ENCODE measurements at places on chromosomes 5 and 9. TPM values are rescaled to one million over a fixed set of nuclear protein-coding genes. Genes with fewer than 3 reads are reported as not detected.

DNA sequence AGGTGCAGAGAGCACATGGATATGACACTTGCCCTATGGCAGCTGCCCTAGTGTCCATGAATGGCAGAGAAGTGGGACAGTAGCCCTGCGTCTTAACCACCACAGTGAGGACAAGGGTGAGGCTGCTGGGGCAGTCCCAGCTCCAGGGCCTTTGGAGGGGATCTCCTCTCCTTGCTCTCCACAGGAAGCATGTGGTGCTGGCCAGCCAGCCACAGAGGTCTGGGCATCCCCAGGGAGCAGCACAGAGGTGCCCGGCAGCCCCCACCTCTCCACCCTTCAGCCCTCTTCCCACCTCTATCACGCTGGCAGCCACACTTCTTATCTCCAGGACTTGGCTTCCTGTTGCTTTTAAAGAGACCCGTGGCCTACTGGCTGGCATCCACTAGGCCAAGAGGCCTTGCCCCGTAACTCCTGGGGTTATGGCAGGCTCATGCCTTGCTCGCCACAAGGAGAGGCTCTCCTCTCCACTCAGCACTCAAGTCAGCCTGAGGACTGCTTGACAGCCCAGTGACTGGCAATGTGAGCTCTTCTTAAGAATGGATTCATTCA, 21.9 kb downstream of the CSF2 start:
- H3K36me3 ChIP-seq = no peaks in the 10 kb centered on the region
- no peaks in the 10 kb centered on the region for H3K27me3 ChIP-seq
- H3K4me1 ChIP-seq = no peaks in the 10 kb centered on the region
- no peak for DNase-seq

GRCh38 chr9:125038166-125038565, 97.3 kb upstream of the GOLGA1 start:
- no peak for DNase-seq
- no peak overlapping the region for H3K27ac ChIP-seq
- no peak overlapping the region for H3K4me3 ChIP-seq
- no peaks in the 10 kb centered on the region for H3K4me1 ChIP-seq
- no peaks in the 10 kb centered on the region for H3K36me3 ChIP-seq
- no peaks in the 10 kb centered on the region for H3K27me3 ChIP-seq

GRCh38 chr9:107819772-107820565, 330.4 kb upstream of the KLF4 start:
- H3K36me3 ChIP-seq = no peaks in the 10 kb centered on the region
- peaks cover 13% of the 10 kb centered on the region for H3K4me1 ChIP-seq
- H3K27me3 ChIP-seq = no peaks in the 10 kb centered on the region
- DNase-seq = no peak

- no peak overlapping the region for H3K27ac ChIP-seq
- H3K4me1 ChIP-seq = peaks cover 9% of the 10 kb centered on the region
- H3K36me3 ChIP-seq = no peaks in the 10 kb centered on the region
- no peaks in the 10 kb centered on the region for H3K27me3 ChIP-seq
- no peak for DNase-seq
Observed at GRCh38 chr9:121837113-121837961, 185.9 kb downstream of the DAB2IP start.

SUSD3 gene
- total RNA-seq = 13.5 TPM

CSF1R gene
- total RNA-seq = not detected

Data from GM23338 (cell line).